T-helper 17 cell (primary cell): ENCODE measurements at places on chromosomes 3 and 15. TPM values are rescaled to one million over a fixed set of nuclear protein-coding genes. Genes with fewer than 3 reads are reported as not detected.

GRCh38 chr3:61684386-61684785, 123.0 kb downstream of the PTPRG start:
- no peaks in the 10 kb centered on the region for H3K36me3 ChIP-seq
- no peak overlapping the region for H3K27ac ChIP-seq
- H3K4me3 ChIP-seq: no peak overlapping the region
- DNase-seq: no peak
- H3K4me1 ChIP-seq: no peaks in the 10 kb centered on the region

The GABRB3 gene
- not detected for total RNA-seq

The KLHL25 gene
- 12.3 TPM for total RNA-seq

- H3K27me3 ChIP-seq: no peaks in the 10 kb centered on the region
- peaks cover 4% of the 10 kb centered on the region for H3K36me3 ChIP-seq
- peaks cover 63% of the 10 kb centered on the region for H3K4me1 ChIP-seq
- no peak for DNase-seq
- H3K4me3 ChIP-seq: peak overlapping the region; percentile 91
- H3K27ac ChIP-seq: peak overlapping the region; percentile 91
Observed at GRCh38 chr3:152283492-152284381, 15.0 kb downstream of the MBNL1 start.

DNA sequence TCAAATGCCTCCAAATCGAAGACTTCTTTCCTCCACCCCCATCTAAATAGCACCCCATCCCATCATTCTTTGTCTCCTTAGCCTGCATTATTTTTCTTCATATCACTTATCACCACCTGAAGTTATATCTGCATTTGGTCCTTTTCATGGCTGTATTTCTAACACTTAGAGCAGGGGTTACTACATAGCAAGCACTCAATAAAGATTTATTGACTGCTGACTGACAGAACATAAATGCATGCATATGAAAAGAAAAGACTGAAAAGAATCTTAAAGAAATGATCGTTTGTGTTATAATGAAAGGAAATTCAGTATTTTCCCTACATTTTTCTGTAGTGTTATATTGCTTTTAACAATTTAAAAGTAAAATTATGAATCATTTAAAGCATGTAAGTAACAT, 1.4 kb downstream of the LRRC31 start:
- peaks cover 5% of the 10 kb centered on the region for H3K36me3 ChIP-seq
- peaks cover 16% of the 10 kb centered on the region for H3K4me1 ChIP-seq
- no peak for DNase-seq
